ENCODE measurements at places on chromosomes 3 and 15.

GRCh38 chr3:11635680-11636393 lies 7.9 kb downstream of the VGLL4 start:
- DNase-seq, result no peak

DNA sequence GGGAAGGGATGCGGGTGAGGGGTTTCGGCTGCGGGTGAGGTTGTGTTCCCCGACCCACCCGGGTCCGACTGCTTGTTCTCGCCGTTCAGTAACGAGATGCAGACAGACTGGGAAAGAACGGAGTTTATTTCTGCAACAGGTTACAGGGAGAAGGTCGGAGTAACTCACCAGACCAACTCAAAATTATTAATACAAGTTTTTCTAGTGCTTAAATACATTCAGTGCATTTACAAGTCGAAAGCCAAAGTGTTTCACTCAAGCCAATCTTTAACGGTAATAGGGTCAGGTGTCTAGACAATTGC lies 492 bp upstream of the HIGD1A start:
- DNase-seq, result no peak

- no peak for DNase-seq
These were observed 26.0 kb upstream of the MAP4 start for GRCh38 chr3:48042071-48042760.

GRCh38 chr15:95025924-95026728 lies 794.8 kb downstream of the MCTP2 start:
- no peak for DNase-seq

DNA sequence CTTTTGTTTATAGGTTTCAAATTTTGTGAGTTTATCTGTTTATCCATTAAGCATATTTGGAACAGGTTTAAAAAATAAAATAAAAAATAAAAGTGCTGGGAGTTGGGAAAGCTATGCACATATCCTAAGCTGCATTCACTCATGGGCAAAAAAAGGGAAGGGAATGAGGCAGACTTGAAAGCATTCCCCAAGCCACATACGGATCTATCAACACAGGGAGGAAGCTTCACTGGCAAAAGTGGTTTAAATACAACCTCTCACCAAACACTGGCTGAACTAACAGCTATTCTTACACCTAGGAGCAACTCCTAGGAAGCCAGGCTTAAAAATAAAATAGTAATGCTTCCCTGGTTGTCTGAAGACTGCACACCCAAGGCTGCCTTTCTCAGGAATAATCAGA lies 101.2 kb downstream of the PCCB start:
- DNase-seq, result no peak

GRCh38 chr3:23706111-23706510 lies 99.6 kb upstream of the UBE2E1 start:
- DNase-seq, result no peak

DNA sequence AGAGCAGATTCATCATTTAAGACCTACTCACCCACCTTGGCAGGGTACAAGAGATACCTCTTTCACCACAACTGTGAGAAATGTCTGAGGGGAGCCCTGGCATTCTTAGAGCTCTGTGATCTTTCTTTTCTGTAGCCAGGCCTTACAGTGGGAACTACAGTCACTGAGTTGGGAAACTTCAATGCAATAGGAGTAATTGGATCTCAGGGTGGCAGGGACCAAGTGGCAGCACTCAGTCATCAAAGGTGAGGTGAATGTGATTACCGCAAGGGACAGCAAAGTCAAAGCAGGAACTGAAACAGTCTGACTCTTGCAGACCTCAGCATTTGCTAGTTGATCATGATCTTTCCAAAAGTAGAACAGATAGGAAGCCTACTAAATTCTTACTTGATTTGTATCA lies 7.2 kb upstream of the MCF2L2 start:
- DNase-seq, result no peak

DNA sequence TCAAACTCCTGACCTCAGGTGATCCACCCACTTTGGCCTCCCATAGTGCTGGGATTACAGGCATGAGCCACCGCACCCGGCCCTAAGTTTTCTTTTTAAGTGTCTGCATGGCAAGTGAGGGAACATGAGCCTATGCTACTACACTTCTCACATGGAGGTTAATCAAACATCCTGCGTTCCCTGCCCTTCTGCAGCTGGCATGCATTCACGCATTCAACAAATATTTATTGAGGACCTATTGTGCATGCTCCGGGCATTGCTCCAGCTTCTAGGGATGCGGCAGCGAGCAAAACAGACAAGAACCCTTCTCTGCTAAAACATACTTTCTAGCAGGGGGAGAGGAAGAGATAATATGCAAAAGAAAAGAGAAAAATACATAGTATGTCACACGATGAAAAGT lies 42.6 kb upstream of the ACKR4 start:
- no peak for DNase-seq

- no peak for DNase-seq
These were observed 41.2 kb downstream of the RASGRF1 start for GRCh38 chr15:79049416-79049815.

GRCh38 chr3:105427332-105427731 lies 60.6 kb downstream of the ALCAM start:
- no peak for DNase-seq

DNA sequence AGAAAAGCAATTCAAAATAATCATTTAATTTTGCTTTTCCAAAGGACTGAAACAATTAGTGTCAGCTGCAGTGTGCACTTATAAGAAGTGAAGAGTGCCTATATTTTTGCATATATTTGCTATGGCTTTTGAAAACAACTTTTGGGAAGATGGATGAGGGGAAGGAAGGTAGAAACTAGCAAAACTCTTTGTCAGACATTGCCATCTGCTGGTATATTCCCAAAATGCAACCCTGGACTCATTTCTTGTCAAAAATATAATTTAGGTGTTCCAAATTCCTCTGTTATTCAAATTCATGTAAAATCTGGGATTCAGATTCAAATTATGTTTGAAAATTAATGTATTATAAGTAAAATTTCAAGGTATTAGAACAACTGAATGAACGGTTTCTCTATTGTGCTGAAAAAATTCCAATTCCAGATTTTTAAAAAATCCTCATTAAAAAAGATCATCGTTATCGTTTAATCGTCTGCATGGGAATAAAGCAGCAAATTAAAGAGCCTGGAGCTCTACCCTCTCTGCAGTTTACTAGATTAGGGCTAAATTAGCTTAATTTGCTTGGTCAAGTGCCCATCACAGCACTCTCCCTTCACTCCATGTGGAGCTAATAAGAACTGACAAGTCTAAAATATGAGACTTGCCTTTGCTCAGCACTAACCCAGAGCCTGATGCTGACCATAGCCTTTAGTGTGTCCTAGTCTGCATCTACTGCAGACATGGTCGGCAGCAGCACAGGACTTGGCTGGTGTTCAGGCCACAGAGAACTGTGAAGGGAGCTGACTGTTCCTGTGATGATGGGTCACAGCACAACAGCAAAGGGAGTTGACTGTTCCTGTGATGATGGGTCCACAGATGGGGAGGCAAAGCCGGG lies 67.9 kb upstream of the MITF start:
- peak; percentile 38 for DNase-seq

DNA sequence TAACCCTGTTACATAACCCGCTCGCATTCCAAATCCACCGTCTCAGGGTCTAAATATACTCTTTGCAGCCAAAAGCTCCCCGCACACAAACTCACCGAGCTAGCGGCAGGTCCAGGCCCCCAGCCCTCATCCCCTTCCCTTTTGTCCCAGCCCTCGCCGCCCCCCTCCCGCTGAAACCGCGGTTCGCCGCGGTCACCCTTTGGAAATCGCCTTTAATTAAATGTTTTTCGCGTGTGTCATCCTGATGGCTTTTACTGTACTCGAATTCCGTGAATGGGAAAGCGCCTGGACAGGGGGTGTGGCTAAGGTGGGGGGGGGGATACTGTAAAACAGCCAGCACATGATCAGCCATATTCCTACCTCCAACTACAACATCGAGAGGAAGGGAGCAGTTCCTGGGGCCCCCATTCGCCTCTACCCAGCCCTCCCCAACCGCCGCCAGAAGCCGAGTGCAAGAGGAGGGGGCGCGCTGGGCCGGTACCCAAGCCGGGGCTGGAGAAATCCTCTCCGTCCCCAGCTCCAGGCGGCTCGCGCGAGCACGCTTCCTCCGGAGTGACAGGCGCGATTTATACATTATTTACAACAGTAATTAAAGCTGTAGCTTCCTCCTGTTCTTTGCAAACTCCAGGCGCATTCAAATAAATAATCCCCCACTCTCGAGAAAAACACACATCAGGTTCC lies 1.7 kb downstream of the RORA start:
- peak; percentile 25 for DNase-seq

GRCh38 chr3:110459021-110459420 lies 612.6 kb upstream of the NECTIN3 start:
- DNase-seq, result no peak

- DNase-seq, result no peak
These were observed 13.0 kb downstream of the CPA3 start for GRCh38 chr3:148878095-148878494.

DNA sequence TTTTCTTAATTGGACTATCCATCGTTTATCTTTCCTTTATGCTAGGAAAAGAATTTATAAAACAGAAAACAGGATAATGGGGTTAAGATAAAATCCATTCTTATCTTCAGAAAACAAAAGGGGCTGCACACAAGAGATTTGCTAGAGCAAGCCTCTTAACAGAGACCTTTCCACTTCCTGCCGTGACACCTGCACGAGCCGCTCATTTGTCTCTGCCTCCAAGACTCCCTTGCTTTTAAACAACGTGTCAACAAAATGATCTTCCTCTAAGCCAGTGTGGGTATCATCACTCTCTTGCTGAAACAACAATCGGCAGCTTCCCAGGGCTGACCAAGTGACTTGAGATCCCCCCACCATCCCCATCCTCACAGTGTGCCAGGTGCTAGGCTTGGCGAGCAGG lies 33.1 kb downstream of the GABRB3 start:
- no peak for DNase-seq

GRCh38 chr3:194320100-194320499 lies 31.0 kb downstream of the CPN2 start:
- DNase-seq, result no peak

GRCh38 chr3:51974963-51975851 lies at the start of gene ABHD14A:
TSS of gene ABHD14A (plus strand) at chr3:51975064. CDS start at chr3:51975136, 72 bp downstream.
- DNase-seq, result peak; percentile 78

GRCh38 chr3:81863756-81864155 lies 102.3 kb upstream of the GBE1 start:
- DNase-seq, result no peak

DNA sequence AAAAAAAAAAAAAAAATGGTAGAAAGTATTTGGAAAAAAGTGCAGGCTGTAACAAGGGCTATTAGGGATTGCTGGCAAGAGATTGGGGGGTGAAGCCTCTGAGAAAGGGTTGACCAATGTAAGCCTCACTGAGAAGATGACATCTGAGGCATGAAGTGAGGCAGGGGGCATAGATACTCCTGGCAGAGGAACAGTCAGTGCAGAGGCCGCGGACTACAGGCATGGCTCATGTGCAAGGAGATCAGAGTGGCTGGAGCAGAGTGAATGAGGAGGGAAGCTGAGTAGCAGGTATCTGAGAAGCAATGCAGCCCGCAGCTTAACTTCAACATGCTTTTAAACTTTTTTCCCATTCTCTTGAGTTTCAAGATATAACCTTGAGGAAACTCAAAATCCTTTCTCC lies 5.4 kb downstream of the FBXL22 start:
- no peak for DNase-seq
